NCI-H2107 (cell line): ENCODE measurements at places on chromosomes 5 and 9.

- no peak for DNase-seq
These were observed 22.4 kb upstream of the FCN2 start for GRCh38 chr9:134858051-134858841.

DNA sequence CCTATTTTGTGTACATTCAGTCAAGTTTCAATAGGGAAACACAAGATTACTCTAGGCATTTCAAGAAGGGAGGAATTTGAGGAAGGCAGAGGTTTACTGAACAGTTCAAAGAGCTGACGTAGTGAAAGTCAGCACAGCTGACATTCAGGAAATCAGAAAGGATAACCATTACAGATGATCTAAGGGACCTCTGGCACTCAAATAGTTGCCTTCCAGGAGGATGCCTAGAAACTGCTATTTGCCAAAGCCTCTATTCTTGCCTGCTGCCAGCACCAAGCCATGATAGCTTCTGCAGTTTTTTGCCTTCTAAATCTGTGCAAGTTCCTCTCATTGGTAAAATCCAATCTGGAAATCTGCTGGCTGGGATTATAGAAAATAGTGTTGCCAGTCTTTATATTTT lies 373.1 kb downstream of the CSNK1G3 start:
- DNase-seq, result no peak

DNA sequence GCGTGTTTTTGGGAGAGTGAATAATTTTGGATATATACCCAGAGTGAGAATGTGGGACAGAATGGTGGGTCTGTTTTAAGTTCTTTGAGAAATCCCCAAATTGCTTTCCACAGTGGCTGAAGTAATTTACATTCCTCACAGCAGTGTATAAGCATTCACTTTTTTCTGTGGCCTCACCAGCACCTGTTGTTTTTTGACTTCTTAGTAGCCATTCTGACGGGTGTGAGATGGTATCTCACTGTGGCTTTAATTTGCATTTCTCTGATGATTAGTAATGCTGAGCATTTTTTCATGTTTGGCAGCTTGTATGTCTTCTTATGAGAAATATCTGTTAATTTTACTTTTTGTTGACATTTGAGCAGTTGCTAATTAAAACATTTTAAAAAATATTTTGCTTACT lies 9.4 kb upstream of the SPATA31D1 start:
- DNase-seq, result no peak

GRCh38 chr9:84224246-84224645 lies 116.3 kb downstream of the SLC28A3 start:
- DNase-seq, result no peak

GRCh38 chr9:135971111-135971766 lies 10.1 kb upstream of the UBAC1 start:
- DNase-seq, result no peak

DNA sequence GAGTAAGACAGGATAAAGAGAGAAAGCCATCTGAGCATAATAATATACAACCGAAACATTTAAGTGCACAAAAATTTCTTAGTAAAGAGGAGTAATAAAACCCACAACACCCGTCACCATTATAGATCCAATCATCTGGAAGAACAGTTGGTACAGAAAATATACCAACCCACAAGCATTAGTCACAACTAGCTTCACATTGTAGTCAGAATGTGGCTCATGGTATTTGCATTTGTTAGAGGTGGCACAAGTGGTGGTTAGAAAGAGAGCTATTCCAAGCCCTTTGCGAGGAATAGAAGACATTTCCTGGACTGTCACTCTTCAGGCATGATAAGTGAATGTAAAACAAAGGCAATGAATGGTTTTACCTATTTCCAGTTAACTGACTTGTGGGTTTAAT lies 677.5 kb upstream of the ST8SIA4 start:
- DNase-seq, result no peak

DNA sequence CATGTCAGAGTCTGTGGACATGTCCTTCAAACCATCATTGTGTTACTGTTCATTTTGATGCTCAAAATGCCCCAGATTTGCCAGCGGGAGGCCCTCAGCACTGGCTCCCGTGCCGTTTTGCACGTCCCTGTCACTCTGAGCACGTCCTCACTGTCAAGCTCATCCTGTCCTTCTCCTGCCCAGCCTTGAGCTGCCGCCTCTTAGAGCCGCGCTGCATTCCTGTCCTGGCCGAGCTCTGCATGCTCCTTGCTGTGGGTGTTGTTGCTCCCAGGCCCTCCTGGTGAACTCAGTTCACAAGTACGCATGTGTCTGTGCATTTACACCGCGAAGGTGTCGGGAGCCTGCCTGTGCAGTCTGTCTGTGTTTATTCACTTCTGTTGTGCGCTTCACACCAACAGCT lies 62.2 kb downstream of the WNK2 start:
- DNase-seq, result no peak

DNA sequence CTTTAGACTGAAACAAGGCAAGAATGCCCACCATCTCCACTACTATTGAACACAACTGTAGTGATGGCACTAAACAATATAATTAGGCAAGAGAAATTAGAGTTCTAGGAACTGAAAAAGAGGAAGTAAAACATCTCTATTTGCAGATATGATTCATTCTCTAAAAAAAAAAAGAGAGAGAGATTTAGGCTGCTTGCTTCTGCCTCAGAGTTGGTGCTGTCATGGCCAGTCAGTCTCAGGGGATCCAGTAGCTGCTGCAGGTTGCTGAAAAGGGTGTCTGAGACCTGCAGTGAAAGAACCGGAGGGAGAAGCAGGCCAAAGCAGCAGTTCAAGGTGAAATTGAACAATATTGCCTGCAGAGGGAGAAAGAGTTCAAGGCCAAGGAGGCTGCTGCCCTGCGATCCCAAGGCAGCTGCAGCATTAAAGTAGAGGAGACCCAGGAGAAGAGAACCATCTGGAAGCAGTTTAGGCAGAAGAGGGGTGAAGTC lies 72.5 kb downstream of the AP3B1 start:
- no peak for DNase-seq

- no peak for DNase-seq
These were observed 20.3 kb upstream of the THG1L start for GRCh38 chr5:157710882-157711281.

GRCh38 chr5:171907725-171908343 lies 98.6 kb downstream of the FBXW11 start:
- peak; percentile 13 for DNase-seq

DNA sequence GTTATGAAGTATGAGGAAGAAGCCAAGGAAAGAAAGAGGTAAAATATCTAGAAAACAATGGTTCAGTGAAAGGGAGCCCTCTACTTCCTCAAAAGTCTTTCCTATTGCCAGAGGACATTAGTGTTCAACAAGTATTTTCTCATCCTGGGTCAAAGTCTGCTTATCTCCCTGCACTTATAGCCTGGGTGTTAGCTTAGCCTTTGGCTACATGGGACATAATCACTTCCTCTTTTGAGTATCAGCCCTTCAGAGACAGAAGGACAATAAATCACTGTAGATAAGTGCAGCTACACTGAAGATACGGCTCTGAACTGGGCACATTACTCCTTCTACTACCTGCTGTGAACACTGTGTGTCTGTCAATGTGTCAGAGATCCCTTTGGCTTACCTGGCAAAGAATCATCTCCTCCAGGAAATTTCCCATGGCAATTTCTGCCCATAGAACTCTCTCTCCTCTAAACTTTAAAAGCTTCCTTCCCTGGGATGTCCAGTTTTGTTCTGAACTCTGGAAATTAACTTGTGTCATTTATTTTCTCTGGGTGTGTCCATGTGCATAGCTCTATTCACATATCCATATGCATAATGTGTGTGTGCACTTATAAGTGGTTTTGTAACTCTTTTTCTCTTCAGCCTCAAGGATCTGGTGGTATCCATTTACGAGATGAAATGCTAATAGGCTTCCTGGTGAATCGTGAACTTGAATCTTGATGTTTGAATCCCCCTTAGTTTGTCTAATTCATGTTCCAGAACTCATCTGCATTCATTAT lies 30.0 kb upstream of the RECK start:
- no peak for DNase-seq

- no peak for DNase-seq
These were observed 27.8 kb downstream of the NFIL3 start for GRCh38 chr9:91395553-91396471.

DNA sequence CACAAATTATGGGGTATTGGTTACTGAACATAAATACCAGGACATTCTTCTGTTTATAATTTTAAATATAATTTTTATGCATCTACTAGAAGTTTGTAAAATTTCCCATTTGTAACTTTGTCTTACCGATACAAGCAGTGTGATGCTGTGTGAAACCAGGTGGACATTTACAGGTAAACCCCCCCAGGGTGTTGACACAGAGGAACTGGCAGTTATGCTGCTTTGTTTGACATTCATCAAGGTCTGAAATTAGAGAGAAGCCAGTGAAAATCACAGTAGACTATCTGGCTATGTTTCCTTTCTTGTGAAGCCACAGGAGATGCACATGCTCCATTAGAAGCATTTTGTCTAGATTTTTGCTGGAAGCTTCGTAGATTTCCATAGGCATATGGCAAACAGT lies 190.9 kb downstream of the SLC12A2 start:
- no peak for DNase-seq

DNA sequence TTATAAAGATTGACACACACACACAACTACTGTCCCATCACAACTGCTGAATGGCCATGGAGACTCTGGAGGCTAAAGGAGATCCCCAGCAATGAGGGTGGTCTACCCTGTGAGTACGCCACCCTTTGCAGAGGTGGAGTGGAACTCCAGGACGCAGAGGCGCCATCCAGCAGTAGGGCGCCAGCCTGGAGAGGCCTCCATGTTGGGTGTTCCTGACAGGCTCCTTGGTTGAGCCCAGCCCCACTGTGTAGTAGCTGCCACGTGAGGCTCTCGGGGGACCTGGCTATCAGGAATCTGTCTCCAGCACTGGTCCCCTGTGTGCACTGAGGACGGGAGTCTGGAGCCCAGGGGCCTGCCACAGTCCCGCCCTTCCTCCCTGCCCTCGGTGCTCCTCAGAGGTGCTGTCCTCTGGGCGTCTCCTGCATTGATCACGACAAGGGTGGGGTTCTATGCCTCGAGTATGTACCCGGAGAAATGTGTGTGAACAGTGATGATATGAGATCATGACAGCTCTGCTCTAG lies 72.3 kb downstream of the DAP start:
- no peak for DNase-seq

DNA sequence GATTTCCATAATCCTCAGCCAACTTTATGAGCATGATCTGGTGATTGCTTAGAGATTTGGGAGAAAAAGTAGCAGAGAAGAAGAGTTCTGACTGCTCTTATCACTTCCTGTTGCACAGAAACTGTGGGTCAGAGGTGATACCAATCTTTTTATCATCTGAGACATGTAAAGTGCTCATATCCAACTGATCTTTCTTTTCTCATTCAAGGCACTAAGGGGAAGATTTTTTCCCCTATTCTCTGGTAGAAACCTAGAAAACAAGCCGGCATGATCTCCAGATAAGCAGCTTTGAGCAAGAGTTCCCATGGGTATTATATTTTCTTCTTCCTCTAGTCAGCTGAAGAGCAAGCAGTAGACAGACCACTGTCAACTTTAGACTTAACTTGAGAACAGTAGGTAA lies 29.0 kb upstream of the GPR150 start:
- DNase-seq, result no peak

- no peak for DNase-seq
These were observed 82.7 kb downstream of the EGFLAM start for GRCh38 chr5:38341056-38341455.

DNA sequence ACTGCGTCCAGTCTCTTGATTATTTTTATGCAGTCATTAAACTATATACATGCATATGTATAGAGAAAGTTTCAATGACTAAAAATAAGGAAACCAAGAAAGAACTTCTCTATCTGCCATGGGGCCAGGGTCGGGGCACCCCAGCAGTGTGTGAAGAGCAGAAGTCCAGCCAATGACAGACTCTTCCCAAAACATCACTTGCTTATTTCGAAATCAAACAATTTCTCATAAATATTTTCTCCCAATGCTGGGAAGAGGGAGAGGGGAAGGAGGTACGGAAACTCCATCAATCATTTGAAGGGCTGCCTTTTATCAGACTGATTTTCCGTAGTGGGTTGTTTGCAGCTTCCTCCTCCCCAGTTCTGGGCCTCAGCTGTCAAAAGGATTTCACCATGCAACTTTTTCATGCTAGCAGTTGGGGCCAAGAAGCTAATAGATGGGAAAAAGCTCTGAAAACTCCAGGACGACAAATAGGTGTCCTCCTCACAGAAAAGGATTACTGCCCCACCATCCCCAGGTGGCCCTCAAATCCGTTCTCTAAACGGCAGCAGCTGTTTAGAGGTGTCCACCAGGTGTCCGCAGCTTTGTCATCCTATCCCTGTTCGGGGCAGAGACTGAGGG lies 617 bp upstream of the FPGS start:
- DNase-seq, result no peak

DNA sequence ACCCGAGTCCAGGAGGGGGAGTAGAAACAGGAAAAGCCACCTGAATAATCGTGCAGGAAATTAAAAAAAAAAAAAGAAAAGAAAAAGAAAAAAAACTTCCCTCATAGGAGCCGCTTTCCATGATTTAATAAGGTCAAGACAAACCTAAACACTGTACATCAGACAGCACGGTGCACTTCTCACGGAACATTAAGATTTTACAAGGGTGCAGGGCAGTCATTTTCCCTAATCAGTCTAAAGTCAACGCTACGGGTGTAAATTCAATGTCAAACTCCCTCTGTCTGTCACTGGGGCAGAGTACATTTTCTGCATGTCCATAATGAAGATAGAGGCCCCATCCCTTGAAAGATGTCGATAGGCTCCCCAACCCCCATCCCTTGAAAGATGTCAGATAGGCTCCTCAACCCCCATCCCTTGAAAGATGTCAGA lies 139.7 kb downstream of the TSSK1B start:
- no peak for DNase-seq

GRCh38 chr9:81387360-81388106 lies 301.8 kb downstream of the TLE1 start:
- no peak for DNase-seq

DNA sequence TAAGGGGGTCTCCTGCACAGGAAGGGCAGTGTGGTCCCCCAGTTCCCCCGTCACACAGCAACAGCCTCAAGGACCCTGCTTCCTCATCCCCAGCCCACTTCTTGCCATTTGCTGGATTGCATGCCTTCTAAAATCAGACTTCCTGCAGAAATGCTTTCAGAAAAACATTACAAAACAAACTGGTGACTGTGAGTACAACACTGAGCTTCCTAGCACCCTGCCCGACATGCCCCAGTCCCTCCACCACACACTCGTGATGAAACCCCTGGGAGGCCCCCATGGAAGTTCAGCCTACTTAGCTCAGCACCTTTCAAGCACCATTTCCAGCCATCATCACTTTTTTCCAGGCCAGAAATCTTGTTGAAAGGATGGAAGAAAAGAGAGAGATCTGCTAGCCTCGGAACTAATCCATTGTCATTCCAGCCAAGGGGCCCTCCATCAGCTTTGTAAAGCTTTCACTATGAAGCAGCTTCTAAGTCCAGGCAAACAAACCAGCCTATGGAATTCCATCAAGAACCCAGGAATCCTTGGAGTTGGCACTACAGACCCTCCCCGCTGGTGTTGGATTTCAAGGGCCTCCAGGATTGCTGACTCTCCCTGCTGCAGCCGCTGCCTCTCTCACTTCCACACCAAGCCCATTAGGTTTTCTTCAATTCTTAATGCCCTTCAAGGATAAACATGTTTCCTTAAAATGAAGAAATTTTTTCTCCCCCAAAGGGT lies 114.6 kb downstream of the C5orf15 start:
- no peak for DNase-seq
